ENCODE measurements at places on chromosomes 5 and 9.
A peak's percentile ranks its signal among the peaks of the same experiment; 100 is the strongest.

GRCh38 chr5:62969409-62970120 lies 390.9 kb downstream of the LRRC70 start:
- DNase-seq: no peak

GRCh38 chr5:52661903-52662595 lies 125.7 kb upstream of the ITGA1 start:
- DNase-seq: no peak

DNA sequence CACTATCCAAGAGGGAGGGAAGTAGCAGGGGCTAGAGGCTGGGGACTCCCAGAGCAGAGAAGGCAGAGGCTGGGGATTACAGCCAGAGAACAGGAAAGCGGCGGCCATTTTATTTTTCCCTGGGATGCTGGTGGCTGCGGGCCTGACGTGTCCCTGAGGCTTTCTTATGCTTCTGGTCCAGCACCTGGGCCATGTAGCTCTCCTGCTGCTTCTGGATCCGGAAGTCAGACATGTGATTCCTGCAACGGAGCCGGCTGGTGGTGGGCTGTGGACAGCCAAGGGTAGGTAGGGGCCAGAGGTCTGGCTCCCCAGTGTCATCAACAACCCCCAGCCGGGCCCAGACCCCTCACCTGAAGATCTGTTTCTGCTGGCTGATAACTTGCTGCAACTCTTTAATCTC lies 1.8 kb upstream of the PROB1 start:
- no peak for DNase-seq

- DNase-seq: no peak
Measured at GRCh38 chr9:37141015-37141414, 20.6 kb downstream of the ZCCHC7 start.

- DNase-seq: no peak
Measured at GRCh38 chr9:1979741-1980367, 35.3 kb upstream of the SMARCA2 start.

- DNase-seq: no peak
Measured at GRCh38 chr9:135228345-135228982, 141.0 kb downstream of the OLFM1 start.

DNA sequence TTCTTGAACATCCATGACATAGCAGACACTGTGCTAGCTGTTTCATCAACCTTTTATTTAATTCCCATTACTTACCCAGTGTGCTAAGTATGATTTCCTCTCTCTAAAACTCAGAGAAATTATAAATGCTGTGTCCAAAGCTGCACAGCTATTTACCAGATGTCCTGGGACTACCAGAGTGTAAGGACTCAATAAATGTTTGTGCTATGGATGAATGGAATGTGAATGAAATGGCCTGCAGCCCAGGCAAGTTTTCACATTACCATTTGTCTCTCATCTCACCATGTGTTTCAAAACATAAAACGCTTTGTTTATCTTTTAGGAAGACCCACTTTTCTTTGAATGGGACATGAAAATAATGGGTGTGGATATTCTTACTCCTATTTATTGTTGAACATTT lies 96.2 kb downstream of the ARHGEF28 start:
- DNase-seq: no peak

GRCh38 chr5:55173687-55174230 lies 782 bp upstream of the CDC20B start:
- no peak for DNase-seq

DNA sequence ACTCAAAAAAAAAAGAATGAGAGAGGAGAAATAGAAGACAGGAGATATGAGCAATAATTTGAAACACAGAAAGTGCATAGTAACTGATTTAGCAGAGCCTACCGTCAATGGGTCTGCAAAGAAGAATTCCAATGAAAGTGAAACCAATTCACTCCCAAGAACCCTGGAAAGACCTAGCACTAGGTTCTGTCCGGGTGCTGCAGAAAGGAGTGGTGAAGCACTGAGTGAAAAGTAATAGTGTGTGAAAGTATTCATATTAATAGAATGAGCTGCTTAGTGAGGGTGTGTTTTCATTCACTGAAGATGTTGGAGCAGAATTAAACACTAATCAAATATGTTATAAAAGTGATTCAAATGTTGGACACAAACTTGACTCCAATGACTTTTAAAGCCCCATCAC lies 51.3 kb upstream of the SLC30A5 start:
- DNase-seq: no peak

DNA sequence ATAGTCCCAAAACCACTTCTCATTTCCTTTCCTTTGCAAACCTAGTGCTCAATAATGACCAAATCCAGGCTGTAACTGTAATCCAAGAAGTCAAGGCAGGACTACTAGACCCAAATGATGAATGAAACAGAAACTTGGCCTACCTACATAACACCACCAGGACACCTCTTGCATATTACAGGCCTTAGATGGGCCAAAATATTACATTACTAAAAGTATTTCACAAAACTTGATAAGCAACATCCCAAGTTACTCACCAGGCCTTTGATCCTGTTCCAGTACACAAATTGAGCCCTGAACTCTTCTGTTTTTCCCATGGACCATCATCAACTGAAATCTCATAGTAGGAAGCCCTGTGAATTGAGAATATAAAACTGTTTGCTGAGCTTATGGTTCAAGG lies 34.8 kb downstream of the NADK2 start:
- DNase-seq: no peak

DNA sequence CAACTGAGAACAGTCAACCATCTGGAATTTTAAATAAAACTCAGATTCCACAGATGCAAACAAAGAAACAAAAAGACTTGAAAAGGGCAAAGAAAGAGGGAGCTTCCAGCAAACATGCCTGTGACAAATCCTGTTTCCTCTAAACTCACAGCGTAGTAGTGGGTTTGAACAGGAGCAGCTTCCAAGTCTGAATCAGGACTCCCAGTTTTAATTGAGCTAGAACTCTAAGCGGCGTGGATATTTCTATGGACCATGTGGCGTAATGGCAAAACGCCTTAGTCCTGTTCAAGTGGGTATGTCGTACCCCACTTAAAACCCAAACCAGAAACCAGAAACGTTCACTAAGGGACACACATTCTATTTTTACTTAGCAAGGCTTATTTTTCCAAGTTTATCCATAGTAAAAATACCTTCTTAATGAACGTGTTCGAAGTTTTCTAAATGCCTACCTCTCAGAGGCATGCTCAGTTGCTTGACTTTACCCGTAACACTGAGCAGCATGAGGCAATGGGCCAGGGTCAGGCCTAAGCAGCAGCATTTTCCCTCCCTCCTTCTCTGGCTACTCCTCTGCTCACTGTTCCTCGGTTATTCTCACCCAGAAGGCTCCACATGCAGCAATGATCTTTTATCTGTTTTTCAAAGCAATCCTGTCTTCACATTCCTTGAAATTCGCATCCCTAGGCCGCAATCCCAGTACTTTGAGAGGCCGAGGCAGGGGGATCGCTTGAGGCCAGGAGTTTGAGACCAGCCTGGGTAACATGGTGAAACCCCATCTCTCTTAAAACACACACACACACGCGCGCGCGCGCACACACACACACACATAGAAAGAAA lies 77.9 kb downstream of the FNBP1 start:
- DNase-seq: no peak

DNA sequence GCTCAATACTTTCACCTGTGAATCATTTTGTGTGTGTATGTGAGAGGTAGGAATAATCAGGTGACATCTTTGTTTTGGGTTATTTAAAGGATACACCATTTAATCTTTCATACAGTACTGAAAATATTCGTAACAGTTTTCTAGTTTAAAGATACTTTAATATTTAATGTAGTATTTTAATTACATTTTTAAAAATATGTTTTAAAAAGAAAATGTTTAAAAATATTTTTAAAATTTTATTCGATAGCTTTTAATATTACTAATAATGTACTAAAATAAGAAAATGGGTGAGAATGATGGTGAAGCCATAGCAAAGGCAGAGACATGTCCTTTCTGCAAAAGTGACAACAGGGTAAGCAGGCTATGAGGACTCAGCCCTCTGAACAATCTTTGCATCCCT lies 56.3 kb upstream of the MEF2C start:
- no peak for DNase-seq

DNA sequence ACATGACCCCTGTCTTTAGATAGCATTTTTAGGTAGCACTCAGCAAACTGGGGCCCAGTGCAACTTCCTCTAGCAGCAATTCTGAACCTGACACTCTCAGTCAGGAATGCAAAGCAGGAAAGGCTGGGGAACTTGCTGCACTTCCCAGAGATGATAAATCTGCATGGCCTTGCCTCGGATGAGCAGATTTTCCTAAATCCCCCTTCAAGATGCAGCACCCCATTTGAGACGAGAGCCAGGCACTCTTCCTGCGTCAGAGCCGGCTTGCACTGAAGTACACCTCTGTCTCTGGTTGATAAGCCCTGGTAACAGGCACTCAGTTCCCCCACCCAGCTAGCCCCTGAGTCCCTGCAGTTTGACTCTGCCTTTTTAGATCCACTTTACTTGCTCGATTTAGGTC lies 296.7 kb upstream of the PANK3 start:
- DNase-seq: no peak

GRCh38 chr9:24793787-24794186 lies 248.1 kb upstream of the IZUMO3 start:
- DNase-seq: no peak

- DNase-seq: no peak
Measured at GRCh38 chr5:16489322-16489791, 23.8 kb upstream of the ZNF622 start.

- DNase-seq: no peak
Measured at GRCh38 chr5:40312205-40312604, 367.5 kb upstream of the PTGER4 start.

DNA sequence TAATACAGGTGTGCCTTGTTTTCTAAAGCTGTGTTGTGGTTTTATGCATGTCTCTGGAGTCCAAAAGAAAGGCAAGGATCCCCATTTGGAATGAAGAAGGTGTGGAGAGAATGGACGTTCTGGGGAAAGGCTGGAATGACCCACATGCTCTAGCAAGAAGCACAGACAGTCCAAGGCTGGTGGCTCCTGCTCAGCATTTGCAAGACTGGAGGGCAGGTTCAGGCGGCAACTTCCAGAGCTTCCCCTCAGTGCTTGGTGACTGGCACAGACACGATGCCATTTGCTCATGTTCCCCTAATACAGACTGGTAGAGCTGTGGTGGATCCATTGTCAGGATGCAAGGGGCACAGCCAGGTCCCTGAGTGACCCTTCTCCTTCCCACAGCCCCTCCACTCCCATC lies 8.2 kb downstream of the SLC22A4 start:
- no peak for DNase-seq

GRCh38 chr9:97132865-97133264 lies 93.9 kb upstream of the CTSV start:
- no peak for DNase-seq

- DNase-seq: no peak
Measured at GRCh38 chr9:137670391-137671195, 51.8 kb downstream of the EHMT1 start.

- DNase-seq: peak; percentile 60
Measured at GRCh38 chr5:139637438-139638089, 10.6 kb upstream of the CXXC5 start.

GRCh38 chr9:115930472-115930871 lies 223.1 kb upstream of the PAPPA start:
- DNase-seq: no peak

DNA sequence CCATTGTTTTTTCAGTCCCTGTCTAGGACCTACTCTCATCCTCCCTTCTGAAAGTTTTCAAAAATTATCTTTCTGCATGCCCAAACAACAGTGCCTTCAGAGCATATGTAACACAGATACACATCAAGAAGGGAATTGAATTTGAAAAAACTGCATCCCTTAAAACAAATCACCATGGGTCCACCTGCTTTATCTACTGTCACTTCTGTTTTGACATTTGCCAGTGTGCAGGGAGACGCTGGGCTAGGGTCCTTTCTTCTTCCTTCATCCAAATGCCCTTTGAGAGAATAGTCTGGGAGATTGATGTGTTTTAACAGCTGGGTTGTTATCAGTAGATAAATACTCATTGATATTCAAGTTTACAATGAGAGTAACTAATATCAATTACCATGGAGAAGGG lies 1630.1 kb downstream of the MAT2B start:
- no peak for DNase-seq

DNA sequence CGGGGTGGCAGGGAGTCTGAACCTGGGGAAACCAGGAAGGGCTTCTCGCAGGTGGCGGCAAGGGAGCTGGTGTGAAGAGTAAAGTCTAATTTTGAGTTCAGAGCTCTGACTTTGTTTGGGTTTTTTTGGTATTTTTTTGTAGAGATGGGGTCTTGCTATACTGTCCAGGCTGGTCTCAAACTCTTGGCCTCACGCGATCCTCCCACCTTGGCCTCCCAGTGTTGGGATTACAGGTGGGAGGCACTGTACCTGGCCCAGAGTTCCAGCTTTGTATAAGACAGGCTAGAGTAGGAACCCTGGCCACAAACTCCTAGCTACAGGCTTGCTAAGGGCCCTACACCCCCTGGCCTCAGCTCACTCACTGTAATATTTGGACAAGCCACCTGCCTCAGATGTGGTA lies 105.1 kb upstream of the SARDH start:
- no peak for DNase-seq

DNA sequence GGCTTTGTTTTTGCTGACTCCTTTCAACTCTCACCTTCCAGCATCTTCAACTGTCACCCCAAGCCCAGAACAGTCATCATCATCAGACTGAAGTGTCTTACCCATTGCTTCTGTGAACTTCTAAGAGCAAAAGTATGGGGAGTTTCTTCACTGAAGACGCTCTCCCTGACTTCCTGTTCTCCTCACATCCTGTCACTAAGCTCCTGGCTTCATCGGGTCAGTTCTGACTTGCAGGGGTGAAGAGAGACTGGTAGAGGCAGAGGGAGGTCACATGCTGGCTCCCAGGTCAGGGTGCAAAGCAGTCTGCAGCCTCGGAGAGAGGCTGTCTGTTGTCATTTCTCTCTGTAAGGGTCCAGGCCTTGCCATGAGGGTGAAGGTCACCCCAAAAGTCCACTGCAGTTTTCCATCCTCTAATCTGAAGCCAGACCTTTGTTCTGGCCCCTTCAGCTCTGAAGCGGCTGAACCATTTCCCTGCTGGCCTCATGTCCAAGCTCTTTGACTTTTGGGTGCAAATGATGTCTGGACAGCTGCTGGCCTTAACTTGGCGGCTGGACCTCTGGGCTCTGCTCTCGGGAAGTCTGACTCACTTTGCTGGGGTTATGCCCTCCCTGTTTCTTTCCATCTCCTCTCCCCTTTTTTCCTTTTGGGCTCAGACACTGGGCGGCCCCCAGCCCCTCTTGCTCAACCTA lies 305.0 kb downstream of the RAB3C start:
- no peak for DNase-seq

GRCh38 chr5:74613283-74613682 lies 27.2 kb downstream of the ENC1 start:
- no peak for DNase-seq

GRCh38 chr9:112933696-112934095 lies 43.0 kb upstream of the SLC46A2 start:
- DNase-seq: no peak

All from stimulated activated CD8-positive, alpha-beta memory T cell treated with anti-CD3 and anti-CD28 coated beads, Interleukin-7, amount 100 ng/mL, for 4 hours (primary cell).